ENCODE measurements at places on chromosomes 2 and 18. TPM values are rescaled to one million over a fixed set of nuclear protein-coding genes. Genes with fewer than 3 reads are reported as not detected.
A peak's percentile ranks its signal among the peaks of the same experiment; 100 is the strongest.

DNA sequence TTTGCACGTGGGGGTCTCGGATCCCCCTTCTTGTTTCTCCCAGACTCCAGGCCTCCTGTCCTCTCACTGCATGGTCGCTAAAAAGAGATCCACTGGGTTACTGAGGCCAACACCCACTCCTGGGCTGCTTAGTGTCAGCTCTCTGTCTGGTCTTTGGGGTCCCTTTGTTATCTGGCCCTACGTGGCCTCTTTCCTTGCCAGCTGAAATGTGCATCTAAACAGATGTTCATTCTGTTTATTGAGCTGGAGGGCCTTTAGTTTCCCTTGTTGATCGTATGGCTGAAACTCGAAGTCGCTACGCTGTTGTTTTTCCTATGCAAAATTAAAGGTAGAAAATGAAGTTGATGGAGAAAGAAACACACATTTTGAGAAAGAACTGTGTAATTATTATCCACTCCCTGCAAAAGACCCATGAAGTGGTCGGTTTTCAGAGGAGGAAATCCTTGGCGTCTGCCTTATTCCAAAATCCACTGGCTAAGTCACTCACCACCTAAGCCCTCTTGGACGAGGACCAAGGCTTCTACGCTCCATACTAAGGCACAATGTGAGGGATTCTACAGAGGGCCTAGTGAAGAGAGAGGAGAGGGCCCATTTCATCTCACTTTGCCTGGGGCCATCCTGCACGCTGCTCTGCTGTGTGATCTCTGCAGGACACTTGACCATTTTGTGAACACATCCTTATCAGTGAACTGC lies 105.3 kb downstream of the GLI2 start:
- no peaks in the 10 kb centered on the region for H3K36me3 ChIP-seq
- H3K4me3 ChIP-seq = no peak overlapping the region
- H3K27ac ChIP-seq = no peak overlapping the region

GRCh38 chr18:67893916-67894315 lies 377.4 kb upstream of the DSEL start:
- no peaks in the 10 kb centered on the region for H3K36me3 ChIP-seq
- no peak for DNase-seq
- no peak overlapping the region for H3K27ac ChIP-seq
- H3K4me1 ChIP-seq = no peaks in the 10 kb centered on the region
- no peaks in the 10 kb centered on the region for H3K27me3 ChIP-seq

- H3K27ac ChIP-seq = peak overlapping the region; percentile 64
- H3K4me1 ChIP-seq = peaks cover 58% of the 10 kb centered on the region
- H3K36me3 ChIP-seq = peaks cover 16% of the 10 kb centered on the region
- DNase-seq = peak; percentile 95
Observed at GRCh38 chr2:233426619-233427342, 72.5 kb downstream of the DGKD start.

The LAMA1 gene
- not detected for total RNA-seq

The ALPP gene
- 47.5 TPM for total RNA-seq

The MYOM1 gene
- 1.3 TPM for total RNA-seq
